ENCODE measurements at places on chromosomes 7 and 10. TPM values are rescaled to one million over a fixed set of nuclear protein-coding genes. Genes with fewer than 3 reads are reported as not detected.

- no peaks in the 10 kb centered on the region for H3K27me3 ChIP-seq
- DNase-seq, result no peak
- H3K36me3 ChIP-seq, result no peaks in the 10 kb centered on the region
- H3K27ac ChIP-seq, result no peak overlapping the region
- no peak overlapping the region for H3K4me3 ChIP-seq
Observed at GRCh38 chr7:121081327-121081936, 92.9 kb downstream of the CPED1 start.

GRCh38 chr7:132703742-132704141 is 127.5 kb upstream of the PLXNA4 start:
- no peaks in the 10 kb centered on the region for H3K36me3 ChIP-seq
- H3K4me3 ChIP-seq, result no peak overlapping the region
- no peak overlapping the region for H3K27ac ChIP-seq
- no peaks in the 10 kb centered on the region for H3K4me1 ChIP-seq

- no peak for DNase-seq
- no peak within 1 kb of the TSS for H3K27ac ChIP-seq
- no peak within 1 kb of the TSS for H3K4me3 ChIP-seq
- no peaks in the 10 kb centered on the region for H3K36me3 ChIP-seq
Observed at GRCh38 chr7:7718492-7718891, at the start of gene RPA3. Gene RPA3, minus strand, starts transcription at chr7:7718607. Its CDS starts 78,189 bp downstream, at chr7:7640418.

DNA sequence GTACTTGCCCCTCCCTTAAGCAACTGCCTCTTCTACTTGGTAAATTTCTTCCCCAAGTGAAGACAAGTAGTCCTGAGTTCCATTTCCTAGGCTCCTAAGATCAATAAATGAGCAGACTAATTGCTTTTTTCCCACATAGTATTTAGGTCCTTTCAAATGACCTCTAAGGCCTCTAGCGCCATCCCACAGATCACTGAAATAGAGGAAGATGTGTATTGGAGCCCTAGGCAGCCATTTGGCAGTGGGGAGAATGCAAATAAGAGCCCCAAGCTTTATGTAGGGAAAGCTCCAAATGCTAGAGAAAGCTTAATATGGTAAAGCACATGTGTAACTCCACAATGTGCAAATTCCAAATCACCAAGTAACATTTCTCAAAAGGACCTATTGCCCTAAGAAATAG is 316.5 kb upstream of the PHF14 start:
- no peaks in the 10 kb centered on the region for H3K36me3 ChIP-seq
- H3K4me1 ChIP-seq, result no peaks in the 10 kb centered on the region
- no peak for DNase-seq
- no peak overlapping the region for H3K27ac ChIP-seq
- no peaks in the 10 kb centered on the region for H3K27me3 ChIP-seq

- H3K4me3 ChIP-seq, result no peak overlapping the region
- H3K27me3 ChIP-seq, result no peaks in the 10 kb centered on the region
- peak; percentile 44 for DNase-seq
- H3K4me1 ChIP-seq, result no peaks in the 10 kb centered on the region
- no peaks in the 10 kb centered on the region for H3K36me3 ChIP-seq
Observed at GRCh38 chr7:126803060-126803665, 449.6 kb downstream of the GRM8 start.

TCAF2 gene
- 2.4 TPM for total RNA-seq

- H3K4me1 ChIP-seq, result no peaks in the 10 kb centered on the region
- H3K4me3 ChIP-seq, result no peak overlapping the region
- no peaks in the 10 kb centered on the region for H3K36me3 ChIP-seq
- no peak overlapping the region for H3K27ac ChIP-seq
- H3K27me3 ChIP-seq, result no peaks in the 10 kb centered on the region
Observed at GRCh38 chr10:32199714-32200394, 143.6 kb upstream of the KIF5B start.

DNA sequence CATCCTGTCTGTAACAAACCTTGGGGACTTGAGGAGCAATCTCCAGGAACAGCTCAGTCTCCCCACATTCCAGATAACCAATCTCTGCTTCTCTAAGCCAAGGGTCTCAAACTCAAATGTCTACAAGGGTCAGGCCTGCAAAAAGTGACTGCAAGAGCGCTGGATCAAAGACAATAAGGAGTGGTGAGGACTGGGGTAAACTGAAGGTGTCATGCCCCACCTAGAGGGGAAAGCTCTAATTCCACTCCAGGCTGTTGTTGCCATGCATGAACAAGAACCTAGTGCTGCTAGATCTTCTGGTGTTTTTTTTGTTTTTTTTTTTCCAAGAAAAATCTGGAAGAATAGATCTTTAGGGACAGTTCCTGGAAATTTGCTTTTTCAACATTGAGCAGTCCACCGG is 117.9 kb upstream of the MACROH2A2 start:
- H3K4me1 ChIP-seq, result peaks cover 29% of the 10 kb centered on the region
- no peak overlapping the region for H3K27ac ChIP-seq
- DNase-seq, result no peak

- H3K27ac ChIP-seq, result no peak overlapping the region
- no peaks in the 10 kb centered on the region for H3K36me3 ChIP-seq
- H3K4me3 ChIP-seq, result no peak overlapping the region
- DNase-seq, result no peak
- no peaks in the 10 kb centered on the region for H3K4me1 ChIP-seq
Observed at GRCh38 chr7:155122831-155123230, 52.7 kb downstream of the HTR5A start.

DNA sequence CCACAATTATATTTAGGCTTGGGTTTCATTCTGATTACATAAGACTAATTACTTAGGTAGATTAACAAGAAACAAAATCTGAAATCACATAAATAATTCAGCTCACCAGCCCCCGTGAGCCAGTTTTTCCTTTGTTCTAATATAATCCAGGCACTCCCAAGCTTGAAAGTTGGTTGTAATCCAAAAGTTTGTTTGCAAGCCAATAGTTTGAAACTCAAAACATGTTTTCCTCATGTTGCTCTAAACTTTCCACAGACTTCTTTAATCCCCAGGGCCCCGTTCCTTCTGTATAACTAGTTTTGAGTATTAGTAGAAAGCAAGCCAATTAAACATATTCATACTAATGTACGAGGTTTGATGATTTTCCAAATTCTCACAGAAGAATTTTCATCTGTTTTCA is 56.1 kb downstream of the SP8 start:
- H3K36me3 ChIP-seq, result no peaks in the 10 kb centered on the region
- no peak overlapping the region for H3K4me3 ChIP-seq
- H3K27me3 ChIP-seq, result no peaks in the 10 kb centered on the region
- no peaks in the 10 kb centered on the region for H3K4me1 ChIP-seq
- H3K27ac ChIP-seq, result no peak overlapping the region

MBL2 gene
- total RNA-seq, result not detected

GRCh38 chr10:26911811-26912461 is 51.2 kb upstream of the ABI1 start:
- H3K27ac ChIP-seq, result no peak overlapping the region
- no peaks in the 10 kb centered on the region for H3K4me1 ChIP-seq
- no peak for DNase-seq
- H3K36me3 ChIP-seq, result no peaks in the 10 kb centered on the region
- no peak overlapping the region for H3K4me3 ChIP-seq

ZNF487 gene
- total RNA-seq, result 21.4 TPM

DNA sequence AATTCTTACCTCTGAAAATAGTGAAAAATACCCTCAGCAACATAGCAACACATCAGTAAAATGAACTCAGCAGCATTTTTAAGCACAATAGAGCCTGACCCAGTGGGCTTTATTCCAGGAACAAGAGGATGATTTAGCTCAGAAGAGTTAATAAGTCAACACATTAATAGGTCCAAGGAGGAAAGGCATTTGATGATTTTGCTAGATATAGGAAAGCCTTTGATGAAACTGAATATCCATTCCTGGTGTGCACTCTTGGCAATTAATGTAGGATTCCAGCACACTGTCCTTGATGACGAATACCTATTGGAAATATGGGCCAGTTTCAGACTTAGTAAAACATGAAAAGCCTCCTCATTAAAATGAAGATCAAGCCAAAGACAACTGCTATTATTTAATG is 42.5 kb downstream of the RASGEF1A start:
- H3K27me3 ChIP-seq, result no peaks in the 10 kb centered on the region
- H3K4me1 ChIP-seq, result peaks cover 12% of the 10 kb centered on the region
- H3K4me3 ChIP-seq, result no peak overlapping the region
- DNase-seq, result no peak
- H3K36me3 ChIP-seq, result no peaks in the 10 kb centered on the region
- H3K27ac ChIP-seq, result no peak overlapping the region

DNA sequence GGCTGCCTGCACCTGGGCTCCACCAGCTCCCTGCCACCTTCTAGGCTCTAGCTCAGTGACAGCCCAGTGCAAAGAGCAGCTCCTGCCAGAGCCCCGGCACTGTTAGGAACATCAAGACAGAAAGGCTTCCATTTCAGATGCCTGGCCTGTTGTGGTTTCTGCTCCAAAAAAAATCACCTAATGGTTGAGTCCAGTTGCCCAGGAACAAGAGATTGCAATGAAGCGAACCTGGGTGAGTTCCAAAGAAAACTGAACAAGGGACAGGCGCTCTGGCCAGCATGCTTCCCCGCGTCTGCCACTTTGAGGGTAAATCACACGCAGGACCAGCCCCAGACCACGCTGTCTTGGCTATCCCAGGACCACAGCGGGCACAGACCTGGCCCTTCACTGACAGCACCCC is 47.0 kb upstream of the RASGEF1A start:
- H3K4me3 ChIP-seq, result no peak overlapping the region
- DNase-seq, result no peak
- H3K4me1 ChIP-seq, result no peaks in the 10 kb centered on the region
- H3K27me3 ChIP-seq, result no peaks in the 10 kb centered on the region

DNA sequence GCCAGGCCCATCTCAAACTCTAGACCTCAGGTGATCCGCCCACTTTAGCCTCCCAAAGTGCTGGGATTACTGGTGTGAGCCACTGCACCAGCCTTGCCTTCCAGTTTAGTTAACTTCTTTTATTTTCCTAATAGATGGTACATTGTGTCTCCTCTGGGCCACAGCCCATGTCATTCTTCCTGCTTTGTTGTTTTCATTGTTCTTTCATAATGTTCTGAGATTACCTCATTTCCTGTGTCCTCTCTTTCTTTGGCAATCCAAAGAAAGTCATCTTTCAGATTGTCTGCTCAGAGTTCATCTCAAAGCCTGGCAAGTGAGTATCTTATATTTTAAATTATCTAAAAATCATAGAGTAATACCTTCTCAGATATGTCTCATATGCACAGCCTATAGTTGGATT is at the start of gene OLAH:
TSS of gene OLAH (plus strand) at position 270 of the 400 bp plus-strand sequence. CDS start 3,346 bp downstream, outside the sequence.
- no peak within 1 kb of the TSS for H3K27ac ChIP-seq
- H3K4me3 ChIP-seq, result no peak within 1 kb of the TSS
- H3K27me3 ChIP-seq, result no peaks in the 10 kb centered on the region
- H3K4me1 ChIP-seq, result peaks cover 21% of the 10 kb centered on the region

DNA sequence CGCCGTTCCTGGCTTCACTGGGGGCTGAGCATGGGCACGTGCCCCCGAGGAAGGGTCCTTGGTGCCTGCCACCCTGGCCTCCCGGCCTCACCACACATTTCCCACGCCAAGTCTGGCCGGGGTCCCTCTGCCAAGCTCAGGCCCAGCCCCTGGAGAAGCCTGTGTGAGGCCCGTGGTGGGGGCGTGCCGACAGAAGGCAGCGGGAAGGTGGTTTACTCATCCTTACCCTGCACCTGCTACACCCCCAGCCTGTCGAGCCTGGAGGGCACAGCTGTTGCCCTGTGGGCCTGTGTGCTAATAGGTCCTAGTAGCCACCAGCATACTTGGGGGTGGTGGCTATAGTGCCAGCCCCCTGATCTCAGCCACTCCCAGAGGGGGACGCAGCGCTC is 46.7 kb downstream of the NKX6-2 start:
- peaks cover 4% of the 10 kb centered on the region for H3K4me1 ChIP-seq
- no peaks in the 10 kb centered on the region for H3K36me3 ChIP-seq
- H3K27ac ChIP-seq, result no peak overlapping the region
- no peaks in the 10 kb centered on the region for H3K27me3 ChIP-seq

DNA sequence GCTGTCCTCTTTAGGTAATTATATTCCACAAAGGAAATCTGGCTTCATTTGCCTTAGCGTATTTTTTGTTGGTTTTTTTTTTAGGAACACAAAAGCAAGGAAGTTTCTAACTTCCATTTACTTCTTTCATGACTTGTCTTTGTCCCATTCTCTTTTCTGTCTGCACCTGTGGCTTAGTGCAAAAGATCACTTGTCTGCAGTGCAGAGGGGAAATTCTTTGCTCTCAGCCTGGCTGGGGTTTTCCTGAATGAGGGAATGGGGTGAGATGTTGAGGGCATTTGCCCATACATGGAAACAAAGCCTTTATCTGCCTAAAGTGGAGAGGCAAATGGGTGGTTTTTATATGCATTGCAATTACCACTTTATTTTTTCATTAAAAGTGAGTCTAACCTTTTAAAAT is 361.1 kb upstream of the IGFBP3 start:
- H3K27ac ChIP-seq, result no peak overlapping the region
- DNase-seq, result no peak
- H3K27me3 ChIP-seq, result no peaks in the 10 kb centered on the region
- no peak overlapping the region for H3K4me3 ChIP-seq

DNA sequence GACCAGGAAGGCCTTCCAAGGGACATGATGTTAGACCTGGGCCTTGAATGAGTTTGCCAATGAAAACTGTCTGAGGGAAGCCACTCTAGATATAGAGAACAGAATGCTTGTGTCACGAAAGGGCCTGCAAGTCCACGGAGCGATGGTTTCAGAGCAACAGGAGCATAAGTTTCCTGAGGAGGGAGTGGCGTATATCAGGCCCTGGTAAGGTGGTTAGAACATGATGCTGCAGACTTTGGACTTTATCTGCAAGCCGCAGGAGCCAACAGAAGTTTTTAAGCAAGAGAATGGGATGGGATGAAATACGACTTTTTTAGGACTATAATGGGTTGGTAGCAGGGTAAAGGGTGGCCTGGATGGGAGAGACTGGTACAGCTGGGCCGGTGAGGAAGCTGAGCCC is 136.0 kb downstream of the FGFR2 start:
- H3K36me3 ChIP-seq, result no peaks in the 10 kb centered on the region
- no peaks in the 10 kb centered on the region for H3K27me3 ChIP-seq
- H3K4me3 ChIP-seq, result no peak overlapping the region
- H3K4me1 ChIP-seq, result no peaks in the 10 kb centered on the region
- no peak overlapping the region for H3K27ac ChIP-seq
- DNase-seq, result no peak

SLIT1 gene
- total RNA-seq, result 0.29 TPM

XRCC2 gene
- total RNA-seq, result 1.6 TPM

LIPF gene
- total RNA-seq, result not detected

- peaks cover 1% of the 10 kb centered on the region for H3K4me1 ChIP-seq
- H3K27me3 ChIP-seq, result no peaks in the 10 kb centered on the region
- no peak overlapping the region for H3K27ac ChIP-seq
- no peaks in the 10 kb centered on the region for H3K36me3 ChIP-seq
Observed at GRCh38 chr7:132580717-132581285, 4.5 kb upstream of the PLXNA4 start.

DNA sequence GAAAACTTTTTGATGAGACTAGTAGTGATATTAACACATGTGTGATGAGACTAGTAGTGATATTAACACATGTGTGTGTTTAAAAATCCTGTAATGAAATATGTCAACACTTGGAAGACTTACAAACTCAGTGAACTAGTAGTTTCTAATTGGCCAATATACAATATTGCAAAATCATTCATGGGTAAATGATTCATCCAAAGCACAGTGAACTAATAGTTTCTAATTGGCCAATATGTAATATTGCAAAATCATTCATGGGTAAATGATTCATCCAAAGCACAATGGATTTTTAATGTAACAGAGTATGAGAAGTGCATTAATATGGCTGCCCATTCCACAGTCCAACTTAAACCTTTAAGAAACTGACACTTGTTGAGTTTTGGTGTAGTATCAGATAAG is 77.8 kb downstream of the ATAD1 start:
- H3K36me3 ChIP-seq, result no peaks in the 10 kb centered on the region
- no peak for DNase-seq
- no peak overlapping the region for H3K4me3 ChIP-seq

Data from thyroid gland (tissue), 4 donors.